ENCODE measurements at places on chromosomes 2 and 18. TPM values are rescaled to one million over a fixed set of nuclear protein-coding genes. Genes with fewer than 3 reads are reported as not detected.

- H3K4me3 ChIP-seq, result no peak overlapping the region
- no peaks in the 10 kb centered on the region for H3K36me3 ChIP-seq
- H3K27me3 ChIP-seq, result peaks cover 16% of the 10 kb centered on the region
- H3K27ac ChIP-seq, result no peak overlapping the region
- DNase-seq, result no peak
- no peaks in the 10 kb centered on the region for H3K4me1 ChIP-seq
These were observed 109.2 kb downstream of the TMEM18 start for GRCh38 chr2:567865-568638.

Gene SLC9A4
- total RNA-seq, result not detected

DNA sequence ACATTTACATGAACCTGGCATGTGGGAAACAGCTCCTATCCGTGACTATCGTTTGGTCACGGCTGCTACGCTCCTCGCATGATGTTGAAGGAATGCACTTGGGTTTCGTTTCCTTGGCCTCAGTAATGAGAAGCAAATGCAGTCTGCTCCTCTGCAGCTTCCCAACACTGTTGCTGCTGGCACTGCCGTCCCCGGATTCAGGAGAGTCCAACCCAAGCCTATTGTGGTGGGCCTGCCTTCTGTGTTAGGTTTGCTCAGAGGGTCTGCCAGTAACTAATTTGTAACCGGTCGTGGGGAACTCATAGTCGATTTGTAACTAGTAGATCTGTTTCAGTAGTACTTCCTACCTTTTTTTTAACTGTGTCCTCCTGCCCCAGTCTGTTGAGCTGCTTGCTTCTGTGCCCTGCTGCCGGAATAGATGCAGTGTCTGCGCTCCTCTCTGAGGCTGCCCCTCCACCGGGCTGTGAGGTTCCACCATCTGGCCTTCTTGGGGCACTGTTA is 58.4 kb downstream of the WDSUB1 start:
- no peaks in the 10 kb centered on the region for H3K27me3 ChIP-seq
- peaks cover 5% of the 10 kb centered on the region for H3K36me3 ChIP-seq
- H3K27ac ChIP-seq, result no peak overlapping the region
- DNase-seq, result no peak

DNA sequence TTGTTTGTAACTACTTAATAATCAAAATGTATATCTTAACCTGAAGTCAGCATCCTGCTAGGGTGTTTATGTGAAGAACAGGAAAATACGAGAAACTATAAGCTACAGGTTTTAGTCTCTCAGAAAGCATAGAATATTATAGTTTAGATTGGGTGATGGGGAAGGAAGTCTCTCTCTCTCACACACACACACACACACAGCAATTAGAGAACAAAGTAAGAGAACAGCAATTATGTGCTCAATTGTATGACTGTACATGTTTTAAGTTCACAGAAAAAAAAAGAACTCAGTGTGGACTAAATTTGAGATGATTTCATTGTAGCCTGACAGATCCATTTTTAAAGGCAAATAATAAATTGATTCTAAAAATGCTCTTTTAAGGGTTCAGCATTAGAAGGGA is 94.3 kb upstream of the ZNF516 start:
- no peaks in the 10 kb centered on the region for H3K36me3 ChIP-seq
- H3K4me3 ChIP-seq, result no peak overlapping the region
- DNase-seq, result no peak

Gene IL1F10
- total RNA-seq, result not detected

Measured in activated CD8-positive, alpha-beta T cell treated with anti-CD3 and anti-CD28 coated beads for 36 hours (primary cell).